ENCODE measurements at places on chromosomes 11 and 22.

DNA sequence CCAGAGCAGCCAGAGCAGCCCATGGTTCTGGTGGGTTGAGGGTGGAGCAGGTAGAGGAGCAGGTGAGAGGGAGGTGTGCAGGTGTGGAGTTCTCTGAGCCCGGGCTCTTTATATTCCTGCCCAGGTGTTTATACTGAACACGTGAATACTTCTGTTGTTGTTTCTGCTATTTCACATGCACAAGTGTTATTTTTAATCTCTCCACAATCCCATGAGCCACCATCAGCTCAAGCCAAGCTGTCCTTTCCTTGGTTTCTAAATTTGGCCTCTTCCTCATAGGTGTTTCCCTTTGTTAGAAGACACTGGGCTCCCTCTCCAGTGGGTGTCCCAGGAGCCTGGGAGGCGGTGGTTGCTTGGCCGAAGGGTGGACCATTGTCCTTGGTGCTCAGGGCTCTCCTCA lies at the start of gene KRTAP5-3:
KRTAP5-3 (minus strand) TSS at position 101 of the 400 bp plus-strand sequence; CDS start at position 23, 78 bp downstream.
- DNase-seq, result no peak

DNA sequence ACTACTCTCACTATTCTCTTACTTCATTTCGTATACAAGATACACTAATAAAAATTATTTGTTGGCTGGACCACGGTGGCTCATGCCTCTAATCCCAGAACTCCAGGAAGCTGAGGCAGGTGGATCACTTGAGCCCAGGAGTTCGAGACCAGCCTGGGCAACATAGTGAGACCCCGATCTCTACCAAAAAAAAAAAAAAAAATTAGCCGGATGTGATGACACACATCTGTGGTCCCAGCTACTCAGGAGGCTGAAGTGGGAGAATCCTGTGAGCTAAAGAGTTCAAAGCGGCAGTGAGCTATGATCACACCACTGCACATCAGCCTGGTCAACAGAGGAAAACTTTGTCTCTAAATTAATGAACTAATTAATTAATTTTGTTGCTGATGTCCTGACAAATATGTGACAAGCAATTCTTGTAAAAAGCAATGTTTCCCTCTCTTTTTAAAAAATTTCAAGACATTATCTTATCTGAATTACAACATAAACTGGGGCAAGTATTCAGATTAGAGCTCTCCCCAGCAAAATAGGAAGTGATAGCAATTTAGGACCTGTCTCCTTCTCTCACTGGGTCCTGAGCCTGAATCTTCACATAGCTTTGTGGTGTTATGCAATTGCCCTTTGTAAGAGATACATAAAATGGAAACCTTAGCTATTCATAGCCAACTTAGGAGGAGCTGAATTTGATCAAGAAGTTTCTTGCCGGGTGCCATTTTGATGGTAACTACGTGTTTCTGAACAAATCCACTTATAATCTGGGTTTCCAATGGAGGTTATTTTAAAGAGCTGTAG lies 17.6 kb upstream of the TMA7B start:
- no peak for DNase-seq

GRCh38 chr22:37054600-37055365 lies 3.2 kb downstream of the KCTD17 start:
- DNase-seq, result no peak

- no peak for DNase-seq
Observed at GRCh38 chr11:114616516-114616915, 20.9 kb upstream of the NXPE4 start.

- no peak for DNase-seq
Observed at GRCh38 chr11:79232346-79232745, 208.5 kb downstream of the TENM4 start.

DNA sequence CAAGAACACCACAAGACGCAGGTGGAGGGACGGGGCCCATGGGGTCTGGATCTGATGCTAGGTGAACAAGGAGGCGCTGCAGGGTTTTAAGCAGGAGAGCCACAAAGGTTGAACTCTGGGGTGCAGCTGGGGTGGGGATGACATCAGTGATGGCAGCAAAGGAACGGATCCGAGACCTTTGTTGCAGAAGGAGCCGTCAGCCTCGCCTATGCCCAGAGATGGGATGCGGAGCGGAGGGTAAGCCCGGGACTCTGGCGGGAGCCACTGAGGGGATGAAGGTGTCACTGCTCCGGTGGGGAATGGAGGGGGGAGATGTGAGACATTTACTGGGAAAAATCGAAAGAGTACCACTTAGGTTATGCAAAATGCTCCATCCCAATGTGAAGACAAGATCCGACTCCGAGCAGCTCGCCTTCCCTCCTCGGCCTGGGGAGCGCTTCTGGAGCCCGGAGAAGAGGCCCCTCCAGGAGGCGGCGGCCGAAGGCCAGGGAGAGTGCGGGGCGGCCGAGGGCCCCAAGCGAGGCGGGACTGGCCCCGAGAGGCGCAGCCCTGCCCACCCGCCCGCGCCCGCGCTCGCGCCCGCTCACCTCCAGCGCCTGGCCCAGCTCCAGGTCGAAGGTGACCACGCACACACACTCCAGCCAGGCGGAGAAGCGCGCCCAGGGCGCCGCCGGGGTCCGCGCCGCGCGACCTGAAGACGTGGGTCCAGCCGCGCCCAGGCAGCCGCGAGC lies 422 bp downstream of the DENND6B start:
- DNase-seq, result no peak

GRCh38 chr22:36398601-36399471 lies 11.1 kb upstream of the MYH9 start:
- no peak for DNase-seq

- no peak for DNase-seq
Observed at GRCh38 chr11:26575946-26576345, 3.9 kb upstream of the MUC15 start.

- DNase-seq, result no peak
Observed at GRCh38 chr22:42417645-42418305, 14.4 kb downstream of the NFAM1 start.

GRCh38 chr11:4211991-4212390 lies 117.4 kb downstream of the RRM1 start:
- DNase-seq, result no peak

- peak; percentile 45 for DNase-seq
Observed at GRCh38 chr11:32874132-32874531, 18.5 kb upstream of the QSER1 start.

All from NCI-H187 (cell line).